Activated naive CD4-positive, alpha-beta T cell treated with Interleukin-2 at 50 U/mL for 16 hours (primary cell): ENCODE measurements at places on chromosomes 13 and 19.

- no peak for DNase-seq
Observed at GRCh38 chr13:65530688-65531087, 1699.4 kb downstream of the PCDH9 start.

DNA sequence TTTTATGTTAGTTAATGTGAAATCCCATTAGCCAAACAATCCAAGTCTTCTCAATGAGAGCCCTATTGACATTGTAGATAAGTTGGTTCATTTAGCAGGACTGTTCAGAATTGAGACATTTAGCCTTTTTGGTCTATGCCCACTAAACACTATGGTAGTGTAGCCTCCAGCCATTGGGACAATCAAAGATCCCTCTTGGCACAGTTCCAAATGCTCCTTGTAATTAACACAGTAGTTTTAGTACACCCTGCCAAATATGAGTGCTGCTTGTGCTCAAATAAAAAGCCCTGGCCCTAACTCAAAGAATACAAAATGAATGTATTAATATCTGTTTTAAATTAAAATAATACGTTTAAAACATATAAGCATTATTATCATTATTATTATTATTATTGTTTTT lies 15.4 kb upstream of the FAM216B start:
- DNase-seq: no peak

- DNase-seq: peak; percentile 20
Observed at GRCh38 chr13:110340812-110341444, 33.8 kb downstream of the COL4A2 start.

DNA sequence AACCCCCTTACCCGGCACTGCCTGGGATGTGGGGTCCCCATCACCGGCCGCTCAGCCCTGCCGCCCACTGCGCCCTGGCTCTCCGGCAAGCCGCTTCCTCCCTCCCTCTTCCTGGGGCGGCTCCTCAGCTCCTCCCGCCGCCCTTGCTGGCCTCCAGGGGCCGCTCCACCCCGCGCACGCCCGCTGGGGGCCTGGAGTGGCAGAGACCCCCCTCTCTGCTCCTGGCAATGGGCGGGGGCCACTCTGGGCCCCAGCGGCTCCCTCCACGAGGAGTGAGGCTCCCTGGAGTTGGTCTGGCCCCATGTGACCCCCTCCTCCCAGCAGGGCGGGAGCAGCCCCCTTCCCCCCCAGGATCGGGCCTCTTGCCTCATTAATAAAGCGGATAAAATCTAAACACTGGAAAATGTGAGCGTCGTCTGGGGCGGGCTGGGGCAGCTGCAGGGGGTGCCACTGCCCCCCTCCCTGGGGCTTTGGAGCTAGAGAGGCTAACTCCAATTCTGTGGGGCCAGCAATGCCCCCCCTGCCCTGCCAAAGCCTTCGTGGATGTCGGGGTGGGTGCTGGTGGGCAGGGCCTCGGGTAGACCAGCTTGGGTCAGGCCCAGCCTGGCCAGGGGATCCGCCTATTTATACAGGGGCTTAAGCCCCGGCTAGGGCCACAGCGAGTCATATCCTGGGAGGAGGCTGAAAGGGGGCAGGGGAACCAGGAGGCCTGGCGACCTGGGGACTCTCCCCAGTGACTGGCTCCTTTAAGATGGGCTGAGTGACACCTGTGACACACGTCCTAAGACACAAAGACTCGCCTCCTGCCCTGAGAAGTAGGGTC lies at the start of gene PTGER1:
PTGER1 (minus strand) TSS at position 104 of the 823 bp plus-strand sequence. CDS start 1,034 bp downstream, outside the sequence.
- DNase-seq: peak; percentile 25

- peak; percentile 38 for DNase-seq
Observed at GRCh38 chr19:1295169-1296012, 9.7 kb downstream of the EFNA2 start.

DNA sequence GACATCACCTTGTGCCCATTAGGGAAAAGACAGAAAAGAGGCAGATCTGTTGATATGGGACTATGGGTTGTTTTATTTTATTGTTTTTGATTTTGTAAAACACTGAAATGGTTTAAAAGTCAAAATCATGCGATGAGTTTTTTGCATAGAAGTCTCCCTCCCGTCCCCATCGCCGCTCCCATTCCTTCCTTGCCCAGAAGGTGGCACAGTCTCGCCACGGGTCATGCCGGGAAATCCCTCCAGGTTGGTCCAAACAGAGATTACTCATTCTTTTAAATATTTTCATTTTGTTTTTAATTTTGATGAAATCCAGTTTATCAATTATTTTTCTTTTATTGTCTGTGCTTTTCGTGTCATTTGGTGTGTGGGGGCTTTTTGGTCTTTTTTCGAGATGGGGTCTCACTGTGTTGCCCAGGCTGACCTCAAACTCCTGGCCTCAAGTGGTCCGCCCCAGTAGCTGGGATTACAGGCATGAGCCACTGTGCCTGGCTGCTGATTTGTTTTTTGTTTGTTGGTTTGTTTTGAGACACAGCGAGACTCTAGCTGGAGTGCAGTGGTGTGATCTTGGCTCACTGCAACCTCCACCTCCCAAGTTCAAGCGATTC lies 9.2 kb downstream of the PGPEP1 start:
- peak; percentile 21 for DNase-seq

GRCh38 chr19:1486720-1487575 lies 3.2 kb downstream of the PCSK4 start:
- DNase-seq: no peak

- DNase-seq: no peak
Observed at GRCh38 chr13:44425041-44425814, 51.6 kb downstream of the SERP2 start.
